ENCODE measurements at places on chromosomes 16 and 17. TPM values are rescaled to one million over a fixed set of nuclear protein-coding genes. Genes with fewer than 3 reads are reported as not detected.
A peak's percentile ranks its signal among the peaks of the same experiment; 100 is the strongest.

- DNase-seq: no peak
Measured at GRCh38 chr17:70011750-70012149, 63.3 kb upstream of the KCNJ16 start.

- no peak for DNase-seq
Measured at GRCh38 chr16:54360681-54361080, 74.1 kb upstream of the IRX3 start.

GRCh38 chr17:4956493-4957061, 5.7 kb downstream of the ENO3 start:
- DNase-seq: no peak

DNA sequence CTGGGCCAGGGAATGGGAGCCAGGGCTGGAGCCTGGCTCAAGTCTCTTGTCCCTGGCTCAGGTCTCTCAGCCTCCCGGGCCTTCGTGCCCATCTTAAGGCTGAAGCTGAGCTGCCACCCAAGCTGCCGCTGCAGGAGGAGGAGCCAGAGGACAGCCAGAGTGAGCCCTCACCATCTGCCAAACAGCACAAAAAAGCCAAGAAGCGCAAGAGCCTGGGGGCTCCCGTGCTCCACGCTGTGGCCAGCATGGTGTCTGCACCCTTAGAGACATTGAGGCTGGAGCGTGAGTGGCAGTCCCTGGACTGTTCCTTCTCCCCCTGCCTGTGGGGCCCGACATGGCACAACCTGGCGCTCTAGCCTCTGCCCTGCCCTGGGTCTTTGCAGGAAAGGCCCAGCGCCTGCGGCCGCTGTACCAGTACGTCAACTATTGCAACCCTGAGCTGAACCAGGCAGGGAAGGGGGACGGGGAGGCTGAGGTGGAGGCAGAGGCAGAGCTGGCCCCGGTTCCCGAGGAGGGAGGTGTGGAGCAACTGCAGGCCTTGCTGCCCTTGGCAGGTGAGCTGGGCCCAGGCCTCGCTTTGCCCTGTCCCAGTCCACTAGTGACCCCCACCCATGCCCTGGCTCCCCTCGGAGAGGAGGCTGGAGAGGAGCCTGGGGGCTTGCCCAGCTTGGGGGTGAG, 1.3 kb downstream of the C16orf86 start:
- DNase-seq: peak; percentile 77

DNA sequence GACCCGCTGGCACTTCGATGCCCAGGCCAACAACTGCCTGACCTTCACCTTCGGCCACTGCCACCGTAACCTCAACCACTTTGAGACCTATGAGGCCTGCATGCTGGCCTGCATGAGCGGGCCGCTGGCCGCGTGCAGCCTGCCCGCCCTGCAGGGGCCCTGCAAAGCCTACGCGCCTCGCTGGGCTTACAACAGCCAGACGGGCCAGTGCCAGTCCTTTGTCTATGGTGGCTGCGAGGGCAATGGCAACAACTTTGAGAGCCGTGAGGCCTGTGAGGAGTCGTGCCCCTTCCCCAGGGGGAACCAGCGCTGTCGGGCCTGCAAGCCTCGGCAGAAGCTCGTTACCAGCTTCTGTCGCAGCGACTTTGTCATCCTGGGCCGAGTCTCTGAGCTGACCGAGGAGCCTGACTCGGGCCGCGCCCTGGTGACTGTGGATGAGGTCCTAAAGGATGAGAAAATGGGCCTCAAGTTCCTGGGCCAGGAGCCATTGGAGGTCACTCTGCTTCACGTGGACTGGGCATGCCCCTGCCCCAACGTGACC, 5.0 kb downstream of the WFIKKN2 start:
- no peak for DNase-seq

DNA sequence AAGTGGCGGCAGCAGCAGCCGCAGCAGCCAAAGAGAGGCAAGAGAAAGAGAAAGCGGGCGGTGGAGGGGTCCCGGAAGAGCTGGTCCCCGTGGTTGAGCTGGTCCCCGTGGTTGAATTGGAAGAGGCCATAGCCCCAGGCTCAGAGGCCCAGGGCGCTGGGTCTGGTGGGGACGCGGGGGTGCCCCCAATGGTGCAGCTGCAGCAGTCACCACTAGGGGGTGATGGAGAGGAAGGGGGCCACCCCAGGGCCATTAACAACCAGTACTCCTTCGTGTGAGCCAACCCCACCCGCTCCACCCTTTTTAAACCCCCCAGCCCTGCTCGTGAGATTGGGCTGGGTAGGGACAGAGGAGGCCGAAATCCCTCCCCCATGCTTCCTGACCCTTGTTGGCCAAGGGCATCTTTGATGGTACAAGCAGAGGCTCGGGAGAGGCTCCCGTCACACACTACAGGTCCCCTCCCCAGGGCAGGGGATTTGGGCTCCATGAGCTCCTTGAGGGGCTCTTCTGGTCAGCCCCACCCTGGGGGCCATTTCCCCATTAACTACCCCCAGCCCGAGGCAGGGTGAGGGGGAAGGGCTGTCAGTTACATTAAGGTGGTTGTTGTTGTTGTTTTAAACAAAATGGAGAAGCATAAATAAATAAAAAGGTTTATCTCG, 4.6 kb upstream of the ATP2A1 start:
- DNase-seq: no peak

DNA sequence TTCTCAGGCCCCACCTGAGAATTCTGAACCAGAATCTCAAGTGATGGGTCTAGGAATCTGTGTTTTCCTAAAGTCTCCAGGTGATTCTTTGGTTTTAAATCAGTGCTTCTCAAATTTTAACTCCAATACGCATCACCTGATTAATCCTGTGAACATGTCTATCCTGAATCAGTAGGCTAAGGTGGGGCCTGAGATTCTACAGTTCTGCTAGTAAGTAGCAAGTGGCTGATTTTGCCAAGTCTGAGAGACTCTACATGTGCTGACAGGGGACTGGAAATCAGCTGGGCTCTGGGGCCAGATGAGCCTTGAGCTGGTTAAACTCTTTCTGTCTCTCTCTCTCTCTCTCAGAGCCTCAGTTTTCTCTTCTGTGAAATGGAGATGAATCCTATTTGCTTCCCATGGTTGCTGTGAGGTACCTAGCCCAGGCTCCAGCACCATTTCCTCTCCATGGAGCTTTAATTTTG, 9.0 kb downstream of the CCR7 start:
- DNase-seq: no peak

DNA sequence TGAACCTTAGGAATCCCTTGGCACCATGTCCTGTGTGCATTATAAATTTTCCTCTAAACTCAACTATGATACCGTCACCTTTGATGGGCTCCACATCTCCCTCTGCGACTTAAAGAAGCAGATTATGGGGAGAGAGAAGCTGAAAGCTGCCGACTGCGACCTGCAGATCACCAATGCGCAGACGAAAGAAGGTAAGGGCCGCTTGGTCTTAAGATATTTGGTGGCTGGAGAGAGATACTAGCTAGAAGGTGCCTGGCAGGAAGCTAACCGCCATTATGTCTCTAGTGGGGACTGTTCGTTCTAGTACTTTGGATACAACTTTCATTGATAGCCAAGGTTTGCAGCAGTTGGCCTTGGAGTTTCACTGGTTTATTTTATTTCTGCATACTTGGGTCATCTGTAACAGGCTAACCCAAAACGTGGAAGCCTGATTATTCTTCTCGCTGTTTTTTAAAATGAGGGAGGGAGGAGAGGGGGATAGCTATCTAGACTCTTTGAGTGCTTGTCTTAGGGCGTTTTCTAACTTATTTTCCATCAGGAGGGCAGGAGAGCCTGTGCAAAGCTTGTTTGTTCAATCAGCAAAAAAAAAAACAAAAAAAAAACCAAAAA, 1.3 kb downstream of the RBBP6 start:
- DNase-seq: no peak

DNA sequence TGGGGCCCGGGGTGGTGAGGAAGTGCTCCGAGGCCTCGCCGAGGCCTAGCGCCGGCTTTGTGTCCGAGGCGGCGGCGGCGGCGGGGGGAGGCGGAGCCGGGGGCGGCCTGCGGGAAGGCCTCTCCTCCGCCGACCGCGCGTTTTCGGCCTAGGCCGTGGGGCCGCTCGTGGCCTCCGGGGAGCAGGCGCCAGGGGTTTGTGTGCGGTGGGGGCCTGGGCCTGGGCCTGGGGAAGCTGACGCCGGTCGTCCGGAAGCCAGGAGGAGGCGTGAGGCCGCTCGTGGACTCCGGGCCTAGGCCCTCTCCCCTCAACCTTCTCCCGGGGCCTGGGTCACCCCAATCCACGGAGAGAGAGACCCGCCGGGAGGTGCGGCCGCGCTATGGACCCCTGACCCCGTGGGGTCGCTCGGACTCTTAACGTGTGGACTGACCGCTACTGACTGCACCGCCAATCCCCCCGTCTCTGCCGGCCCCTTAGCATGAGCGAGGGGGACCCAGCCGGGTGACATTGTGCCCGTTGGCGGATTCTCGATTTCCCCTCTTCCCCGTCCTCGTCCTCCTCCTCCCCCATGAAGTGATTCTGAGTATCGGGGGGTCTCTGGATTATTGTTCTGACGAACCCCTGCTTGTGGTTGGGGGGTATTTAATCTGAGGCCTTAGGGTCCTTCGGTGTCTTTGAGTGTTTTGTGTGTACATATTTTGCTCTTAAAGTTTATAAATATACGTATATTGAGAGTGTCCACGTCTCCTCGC, 660 bp downstream of the RBBP6 start:
- DNase-seq: no peak

DNA sequence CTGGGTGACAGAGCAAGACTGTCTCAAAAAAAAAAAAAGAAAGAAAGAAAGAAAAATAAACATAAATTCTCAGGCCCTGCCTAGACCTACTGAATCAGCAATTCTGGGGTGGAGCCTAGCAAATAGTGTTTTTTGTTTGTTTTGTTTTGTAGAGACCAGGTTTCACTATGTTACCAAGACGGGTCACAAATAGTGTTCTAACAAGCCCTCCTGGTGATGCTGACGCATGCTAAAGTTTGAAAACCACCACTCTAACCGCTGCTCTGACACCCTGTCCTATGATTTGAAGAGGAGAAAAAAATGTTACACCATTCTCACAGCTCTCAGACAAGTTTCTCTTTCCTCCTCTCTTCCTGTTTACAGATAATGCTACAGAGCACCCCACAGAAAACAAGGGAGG, 1.5 kb downstream of the MRPL10 start:
- DNase-seq: no peak

- no peak for DNase-seq
Measured at GRCh38 chr16:64162613-64163375, 959.1 kb downstream of the CDH11 start.

DNA sequence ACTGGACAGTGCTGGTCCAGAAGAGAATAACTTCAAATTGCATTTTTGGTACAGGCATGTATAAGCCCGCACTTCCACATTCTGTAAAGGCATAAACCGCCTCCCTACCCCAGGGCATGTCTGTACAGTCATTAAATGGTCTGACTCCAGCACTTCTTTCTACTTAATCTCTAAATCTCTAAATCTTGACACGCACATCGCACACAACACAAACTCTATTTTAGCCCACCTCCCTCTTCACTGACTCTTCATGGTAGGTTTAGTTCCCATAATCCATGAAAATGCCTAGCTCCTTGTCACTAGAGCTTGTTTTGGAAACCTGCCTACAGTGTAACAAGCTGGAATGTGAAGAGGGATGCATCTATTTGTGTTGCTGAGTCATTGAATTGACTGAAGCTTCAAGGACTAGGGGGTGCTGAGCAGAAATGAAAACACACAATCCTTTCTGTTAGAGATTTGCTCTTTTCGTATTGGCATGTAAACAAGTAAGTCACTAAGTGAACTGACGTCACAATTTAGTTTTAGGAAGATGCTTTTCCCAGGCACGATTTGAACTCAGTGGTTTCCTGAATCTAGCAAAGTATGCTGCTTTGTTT, 1.6 kb upstream of the DUSP14 start:
- peak; percentile 92 for DNase-seq

GRCh38 chr17:63881935-63882601, at the start of gene GH2:
Gene GH2 (minus strand): TSS chr17:63881944. CDS start chr17:63881801, 143 bp downstream.
- no peak for DNase-seq

- DNase-seq: no peak
Measured at GRCh38 chr17:2084766-2085647, 30.1 kb downstream of the HIC1 start.

DNA sequence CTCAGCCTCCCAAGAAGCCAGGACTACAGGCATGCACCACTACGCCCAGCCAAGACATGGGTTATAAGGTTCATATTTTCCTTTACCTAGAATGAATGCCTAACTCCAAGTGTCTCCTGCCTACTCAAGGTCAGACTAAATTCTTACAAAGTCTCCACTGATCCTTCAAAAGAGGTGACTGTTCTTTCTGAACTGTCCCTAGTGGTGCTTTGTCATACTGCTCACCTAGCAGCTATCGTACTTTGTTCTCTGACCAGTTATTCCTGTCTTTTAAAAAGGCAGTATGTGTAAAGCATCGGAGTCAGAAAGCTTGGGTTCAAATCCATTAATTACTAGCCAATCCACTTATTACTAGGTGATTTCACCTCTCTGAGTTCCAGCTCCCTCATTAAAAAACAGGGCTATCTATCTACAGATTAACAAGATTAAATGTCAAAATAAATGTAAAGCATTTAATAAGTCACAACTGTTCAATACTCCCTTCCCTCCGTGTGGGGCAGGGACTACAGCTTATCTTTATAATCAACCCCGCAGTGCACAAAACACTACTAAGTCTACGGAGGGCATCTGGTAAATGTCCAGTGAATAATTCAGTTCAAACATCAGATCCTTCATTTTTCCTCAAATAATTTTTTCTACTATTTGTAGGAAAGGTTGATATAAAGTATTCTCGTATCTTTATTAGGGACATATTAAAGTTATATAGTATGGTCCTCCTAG, 20.0 kb upstream of the ITGA2B start:
- no peak for DNase-seq

- no peak for DNase-seq
Measured at GRCh38 chr17:80474231-80474960, 2.0 kb downstream of the NPTX1 start.

GRCh38 chr17:32771396-32771795, 105.5 kb downstream of the MYO1D start:
- DNase-seq: peak; percentile 65

DNA sequence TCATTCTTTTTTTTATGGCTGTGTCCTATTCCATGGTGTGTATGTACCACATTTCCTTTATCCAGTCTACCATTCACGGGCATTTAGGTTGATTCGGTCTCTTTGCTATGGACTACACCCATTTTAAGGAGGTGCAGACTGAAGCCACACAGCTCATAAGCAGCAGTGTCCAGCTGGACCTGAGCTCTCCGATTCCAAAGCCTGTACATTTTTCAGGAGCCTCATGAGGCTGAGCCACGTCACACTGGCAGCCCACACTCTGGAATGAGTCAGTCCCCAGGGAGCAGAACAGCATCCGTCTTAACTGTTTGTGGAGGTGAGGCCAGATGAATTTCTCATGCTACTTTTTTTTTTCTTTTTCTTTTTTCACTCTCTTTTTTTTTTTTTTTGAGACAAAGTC, 116.1 kb downstream of the C16orf95 start:
- DNase-seq: no peak

GRCh38 chr16:54418903-54419302, 132.3 kb upstream of the IRX3 start:
- no peak for DNase-seq

- no peak for DNase-seq
Measured at GRCh38 chr16:2008009-2008526, 1.6 kb downstream of the ZNF598 start.

NPEPPS gene
- total RNA-seq: 78.8 TPM

NPIPA5 gene
- 10.2 TPM for total RNA-seq

CPHXL2 gene
- total RNA-seq: not detected

HOXB5 gene
- 7.4 TPM for total RNA-seq

GAST gene
- total RNA-seq: not detected

C16orf95 gene
- 1.6 TPM for total RNA-seq

NLK gene
- 34.0 TPM for total RNA-seq

TEX19 gene
- not detected for total RNA-seq

ZC3H18 gene
- 31.0 TPM for total RNA-seq

VASN gene
- total RNA-seq: 5.7 TPM

MPP3 gene
- total RNA-seq: 3.6 TPM

ZNF385C gene
- not detected for total RNA-seq

SLC38A8 gene
- not detected for total RNA-seq

ZSCAN10 gene
- total RNA-seq: not detected
